Activated naive CD4-positive, alpha-beta T cell treated with Interleukin-2 at 50 U/mL for 16 hours (primary cell): ENCODE measurements at places on chromosomes 2 and 18.
A peak's percentile ranks its signal among the peaks of the same experiment; 100 is the strongest.

- no peak for DNase-seq
Measured at GRCh38 chr18:78352910-78353309, 626.7 kb upstream of the SALL3 start.

DNA sequence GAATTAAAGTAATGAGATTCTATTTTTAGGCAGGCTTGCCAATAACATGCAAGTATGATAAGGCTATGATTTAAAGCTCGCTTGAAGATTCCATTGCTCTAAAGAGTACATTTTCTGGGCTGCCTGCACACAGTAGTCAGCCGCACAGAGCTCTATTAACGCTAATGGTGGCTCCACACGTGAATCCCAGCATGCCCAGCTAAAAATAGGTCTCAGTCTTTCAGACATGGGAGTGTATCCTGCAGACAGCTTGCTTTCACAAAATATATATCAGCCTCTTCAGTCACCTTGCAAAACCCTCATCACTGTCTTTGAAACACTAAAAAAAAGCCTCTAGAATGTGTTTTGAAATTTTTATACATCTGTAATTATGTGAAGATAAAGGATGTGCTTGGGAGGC, 418.1 kb downstream of the MTX2 start:
- DNase-seq = no peak

DNA sequence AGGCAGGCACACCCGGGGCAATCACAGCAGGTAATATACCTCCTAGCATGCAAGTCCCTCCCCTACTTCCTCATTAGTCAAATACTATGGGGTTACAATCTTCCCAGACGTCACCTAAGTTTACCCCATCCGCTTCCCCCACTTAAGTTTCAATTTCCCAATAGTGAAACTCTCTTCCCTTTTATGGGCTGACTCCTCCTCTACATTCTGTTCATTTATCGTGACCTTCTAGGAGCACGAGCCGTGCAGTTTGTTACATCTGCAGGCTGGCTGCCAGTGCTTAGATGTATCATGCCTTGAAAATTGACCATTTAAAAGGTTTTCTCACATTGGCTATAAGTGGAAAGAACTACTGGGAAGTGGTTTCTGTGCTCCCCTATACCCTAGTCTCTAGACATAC, 1357.8 kb upstream of the CRIM1 start:
- no peak for DNase-seq

- no peak for DNase-seq
Measured at GRCh38 chr2:101112772-101113157, 38.4 kb downstream of the TBC1D8 start.

DNA sequence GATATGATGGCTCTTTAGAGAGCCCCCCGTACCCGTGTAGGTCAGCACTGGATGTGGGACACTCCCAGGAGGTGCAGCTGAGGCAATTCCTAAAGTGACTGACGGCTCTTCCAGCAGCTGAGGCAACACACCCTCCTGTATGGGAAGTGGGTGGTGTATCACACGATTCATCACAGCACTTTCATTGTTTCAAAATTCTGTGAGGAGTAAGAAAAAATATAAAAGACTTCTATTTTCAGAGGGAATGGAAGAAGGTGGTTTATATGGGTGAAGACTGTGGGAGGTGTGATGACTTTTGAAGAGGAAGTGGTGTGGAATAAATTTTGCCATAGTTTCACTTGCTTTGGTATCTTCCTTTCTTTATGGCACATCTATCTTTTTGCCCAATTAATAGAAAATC, 22.3 kb downstream of the QPCT start:
- DNase-seq = peak; percentile 27

DNA sequence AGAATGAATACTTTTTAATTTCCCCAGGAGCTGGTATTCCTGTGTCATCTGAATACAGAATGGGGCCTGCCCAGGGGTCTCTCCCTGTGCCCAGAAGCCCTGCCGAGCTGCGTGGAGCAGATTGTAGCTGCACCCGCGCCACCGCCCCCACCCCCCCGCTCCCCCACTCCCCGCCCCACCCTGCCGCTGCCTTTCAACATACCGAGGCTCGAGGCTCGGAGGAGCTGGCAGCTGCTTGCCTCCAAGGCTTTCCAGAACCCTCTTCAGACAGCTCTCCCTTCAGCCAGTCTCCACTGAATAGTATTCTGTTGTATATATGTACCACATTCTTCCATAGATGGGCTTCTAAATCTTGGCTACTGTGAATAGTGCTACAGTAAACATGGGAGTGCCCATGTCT, 150.7 kb downstream of the TSN start:
- DNase-seq = no peak

DNA sequence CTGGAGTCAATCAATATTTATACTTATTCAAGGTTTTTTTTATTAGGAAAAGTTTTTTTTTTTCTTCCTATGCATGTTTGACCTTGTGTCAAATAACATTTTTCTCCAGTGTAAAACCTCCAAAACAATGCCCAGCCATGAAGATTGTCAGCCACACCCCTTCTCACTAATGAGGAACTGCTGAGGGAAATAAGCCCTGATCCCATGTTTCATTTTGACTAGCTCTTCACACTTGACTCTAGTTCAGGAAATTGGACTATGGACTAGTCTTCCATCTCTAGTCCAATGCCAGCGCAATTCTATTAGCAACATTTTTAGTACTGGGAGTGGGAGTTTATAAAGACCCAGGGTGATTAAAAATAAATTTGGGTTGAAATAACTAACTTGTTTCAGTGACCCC, 275.6 kb upstream of the CXCR4 start:
- DNase-seq = no peak

- DNase-seq = no peak
Measured at GRCh38 chr2:693606-694005, 16.4 kb upstream of the TMEM18 start.

GRCh38 chr2:210442457-210442856, 34.1 kb downstream of the LANCL1 start:
- DNase-seq = no peak

- DNase-seq = no peak
Measured at GRCh38 chr2:24820175-24820513, 26.9 kb downstream of the CENPO start.

- no peak for DNase-seq
Measured at GRCh38 chr2:6352906-6353515, 512.7 kb downstream of the CMPK2 start.

- DNase-seq = no peak
Measured at GRCh38 chr18:37712776-37713175, 147.2 kb upstream of the CELF4 start.

DNA sequence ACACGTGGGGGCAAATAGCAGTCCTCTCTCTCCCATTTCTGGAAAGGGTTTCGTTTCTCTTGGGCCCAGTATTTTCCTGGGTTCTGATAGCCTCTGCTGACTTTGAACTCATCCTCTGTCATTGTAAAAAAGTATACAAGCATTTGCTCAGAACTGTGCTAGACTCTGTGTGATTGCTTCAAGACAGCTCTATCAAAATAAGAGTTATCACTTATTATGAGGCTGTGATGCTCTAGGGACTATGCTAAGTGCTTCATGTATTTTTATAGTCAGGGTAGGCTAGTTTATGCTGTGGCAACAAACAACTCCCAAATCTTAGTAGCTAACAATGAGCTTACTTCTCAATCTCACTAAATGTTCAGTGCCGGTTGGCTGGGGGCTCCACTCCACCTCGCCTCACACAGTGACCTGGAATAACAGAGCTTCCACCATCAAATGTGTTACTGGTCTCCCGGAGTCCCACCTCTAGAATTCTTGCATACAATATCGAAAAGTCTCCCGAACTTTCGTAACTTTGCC, 110.8 kb upstream of the CDC42EP3 start:
- no peak for DNase-seq

- DNase-seq = no peak
Measured at GRCh38 chr2:23493846-23494245, 108.9 kb downstream of the KLHL29 start.

GRCh38 chr2:181782660-181783059, 102.3 kb upstream of the NEUROD1 start:
- no peak for DNase-seq
